Hair follicular keratinocyte (primary cell): ENCODE measurements at places on chromosomes 6 and 20. TPM values are rescaled to one million over a fixed set of nuclear protein-coding genes. Genes with fewer than 3 reads are reported as not detected.

Gene UNC5CL
- total RNA-seq: 0.27 and 0.62 TPM in 2 replicates

Gene SLC22A2
- not detected in 2 replicates for total RNA-seq

Gene SIRPA
- total RNA-seq: 27.8 and 36.1 TPM in 2 replicates

Gene GMPR
- 0.04 TPM in 1 of 2 replicates, not detected in the other for total RNA-seq

Gene CUL9
- 27.9 and 50.4 TPM in 2 replicates for total RNA-seq

Gene LBP
- not detected in 2 replicates for total RNA-seq

Gene NPBWR2
- not detected in 2 replicates for total RNA-seq

Gene EMILIN3
- total RNA-seq: 0.04 TPM in 1 of 2 replicates, not detected in the other

Gene LST1
- total RNA-seq: not detected in 2 replicates

Gene MYO6
- 9.4 and 17.1 TPM in 2 replicates for total RNA-seq

Gene HLA-DRB5
- total RNA-seq: not detected in 2 replicates

Gene MGME1
- total RNA-seq: 7.2 and 12.9 TPM in 2 replicates

Gene BANF2
- not detected in 2 replicates for total RNA-seq

Gene RBBP8NL
- total RNA-seq: not detected in 2 replicates

Gene CRIP3
- total RNA-seq: not detected in 2 replicates

Gene LTB
- total RNA-seq: 0.49 and 1.5 TPM in 2 replicates

Gene SYNGAP1
- 0.72 and 2.8 TPM in 2 replicates for total RNA-seq

Gene ADGRF1
- total RNA-seq: 11.7 and 12.9 TPM in 2 replicates

Gene TSPO2
- not detected in 2 replicates for total RNA-seq

Gene VIP
- total RNA-seq: not detected in 2 replicates

Gene NR2E1
- not detected in 2 replicates for total RNA-seq

Gene BTNL2
- not detected in 2 replicates for total RNA-seq

Gene CGA
- not detected in 2 replicates for total RNA-seq

Gene TNFRSF6B
- total RNA-seq: 619 and 1,142 TPM in 2 replicates

Gene GSTA2
- total RNA-seq: not detected in 2 replicates

Gene FRS3
- total RNA-seq: 1.6 and 5.5 TPM in 2 replicates

Gene EFCAB8
- total RNA-seq: not detected in 2 replicates

Gene ZSCAN16
- 0.30 and 1.5 TPM in 2 replicates for total RNA-seq

Gene CLIC5
- total RNA-seq: not detected in 2 replicates

Gene FAM120B
- total RNA-seq: 8.2 and 13.0 TPM in 2 replicates

Gene RBPJL
- not detected in 2 replicates for total RNA-seq

Gene SLC16A10
- not detected in 2 replicates for total RNA-seq

Gene BHLHE23
- total RNA-seq: not detected in 2 replicates

Gene CCM2L
- total RNA-seq: not detected in 2 replicates

Gene LY6G6D
- not detected in 2 replicates for total RNA-seq

Gene RNGTT
- total RNA-seq: 13.8 and 14.5 TPM in 2 replicates

Gene KDM1B
- total RNA-seq: 19.2 and 20.9 TPM in 2 replicates

Gene SPAG4
- 2.1 and 3.5 TPM in 2 replicates for total RNA-seq

Gene PI16
- total RNA-seq: not detected in 2 replicates

Gene KIF6
- total RNA-seq: 0.16 and 1.2 TPM in 2 replicates

Gene MYCT1
- not detected in 2 replicates for total RNA-seq

Gene ROS1
- total RNA-seq: 0.30 and 0.86 TPM in 2 replicates

Gene DNAH8
- total RNA-seq: not detected in 2 replicates

Gene SYNE1
- total RNA-seq: 4.6 and 7.6 TPM in 2 replicates

Gene WFDC12
- 0.70 TPM in 1 of 2 replicates, not detected in the other for total RNA-seq

Gene EEF1A2
- total RNA-seq: not detected in 2 replicates

Gene GRM1
- total RNA-seq: not detected in 2 replicates

Gene MLN
- total RNA-seq: not detected in 2 replicates

Gene NKX2-2
- total RNA-seq: not detected in 2 replicates

Gene RSPH9
- not detected in 2 replicates for total RNA-seq

Gene BNIP5
- total RNA-seq: not detected in 2 replicates

Gene NOX3
- total RNA-seq: not detected in 2 replicates

Gene BIRC7
- not detected in 2 replicates for total RNA-seq

Gene DACT2
- total RNA-seq: 0.16 and 0.57 TPM in 2 replicates

Gene LRP11
- total RNA-seq: 55.3 and 129 TPM in 2 replicates

Gene SIRPD
- total RNA-seq: not detected in 2 replicates
